Esophagus squamous epithelium (tissue), 5 donors: ENCODE measurements at places on chromosomes 6 and 20.

DNA sequence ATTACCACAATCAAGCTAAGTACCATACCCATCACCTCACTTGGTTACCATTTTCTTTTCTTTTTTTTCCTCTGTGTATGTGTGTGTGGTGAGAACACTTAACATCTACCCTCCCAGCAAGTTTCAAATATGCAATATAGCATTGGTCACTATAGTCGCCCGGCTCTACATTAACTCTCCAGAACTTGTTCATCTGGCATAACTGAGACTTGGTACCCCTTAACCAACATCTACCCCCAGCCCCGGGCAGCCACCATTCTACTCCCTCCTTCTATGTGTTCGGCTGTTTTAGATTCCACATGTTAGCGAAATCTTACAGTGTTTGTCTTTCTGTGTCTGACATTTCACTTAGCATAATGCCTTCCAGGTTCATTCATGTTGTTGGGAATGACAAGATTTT lies 89.0 kb upstream of the TOP1 start:
- H3K27ac ChIP-seq: no peak overlapping the region
- no peaks in the 10 kb centered on the region for H3K4me1 ChIP-seq
- H3K36me3 ChIP-seq: no peaks in the 10 kb centered on the region
- no peak for DNase-seq
- H3K27me3 ChIP-seq: no peaks in the 10 kb centered on the region

DNA sequence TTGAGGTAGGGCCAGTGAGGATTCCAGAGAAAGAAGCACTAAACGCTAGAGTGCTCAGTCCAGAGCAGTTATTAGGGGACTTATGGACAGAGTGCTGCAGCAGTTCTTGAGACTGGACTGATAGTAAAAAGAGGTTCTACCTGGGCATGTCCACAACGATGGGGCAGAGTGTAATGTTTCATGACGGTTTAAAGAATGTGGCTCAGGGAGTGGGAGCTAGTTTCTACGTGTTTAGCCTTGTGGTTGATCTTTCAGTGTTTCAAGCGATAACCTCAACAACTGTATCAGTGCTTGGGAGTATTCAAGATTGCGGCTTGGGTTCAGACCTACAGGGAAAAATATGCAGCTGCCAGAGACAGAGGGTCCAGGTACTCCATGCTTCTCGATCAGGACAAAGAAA lies 67.1 kb downstream of the TULP4 start:
- H3K27ac ChIP-seq: no peak overlapping the region
- H3K4me1 ChIP-seq: peaks cover 12% of the 10 kb centered on the region
- H3K36me3 ChIP-seq: no peaks in the 10 kb centered on the region
- H3K4me3 ChIP-seq: no peak overlapping the region
- DNase-seq: no peak
- no peaks in the 10 kb centered on the region for H3K27me3 ChIP-seq

- H3K4me1 ChIP-seq: peaks cover 9% of the 10 kb centered on the region
- H3K27ac ChIP-seq: no peak overlapping the region
- H3K27me3 ChIP-seq: no peaks in the 10 kb centered on the region
- H3K4me3 ChIP-seq: no peak overlapping the region
- no peak for DNase-seq
- H3K36me3 ChIP-seq: no peaks in the 10 kb centered on the region
These were observed 33.6 kb downstream of the FAM209B start for GRCh38 chr20:56566621-56567020.

DNA sequence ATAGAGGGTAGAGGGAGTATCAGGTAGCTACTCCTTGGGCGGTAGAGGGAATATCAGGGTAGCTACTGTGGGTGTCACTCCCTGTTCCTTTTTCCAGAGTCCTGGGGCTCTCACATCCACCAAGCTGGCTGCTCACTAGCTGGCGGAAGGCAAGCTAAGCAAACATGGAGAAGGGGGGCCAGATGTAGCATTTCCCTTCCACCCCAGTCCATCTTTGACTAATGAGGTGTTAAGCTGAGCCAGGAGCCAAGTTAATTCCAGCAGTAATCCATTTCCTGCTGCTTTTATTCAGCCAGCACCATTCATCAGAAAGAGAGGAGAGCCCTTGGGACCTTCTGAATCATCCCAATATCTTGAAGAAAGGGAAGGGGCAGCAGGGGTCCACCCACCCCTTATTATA lies 330.0 kb downstream of the ZFAND3 start:
- H3K4me3 ChIP-seq: no peak overlapping the region
- DNase-seq: no peak
- no peaks in the 10 kb centered on the region for H3K27me3 ChIP-seq
- no peaks in the 10 kb centered on the region for H3K4me1 ChIP-seq
- peaks cover 5% of the 10 kb centered on the region for H3K36me3 ChIP-seq

GRCh38 chr6:53605543-53606235 lies 59.9 kb downstream of the KLHL31 start:
- H3K4me1 ChIP-seq: peaks cover 11% of the 10 kb centered on the region
- no peak for DNase-seq
- H3K4me3 ChIP-seq: no peak overlapping the region
- H3K27me3 ChIP-seq: peaks cover 6% of the 10 kb centered on the region
- H3K27ac ChIP-seq: no peak overlapping the region
- no peaks in the 10 kb centered on the region for H3K36me3 ChIP-seq

DNA sequence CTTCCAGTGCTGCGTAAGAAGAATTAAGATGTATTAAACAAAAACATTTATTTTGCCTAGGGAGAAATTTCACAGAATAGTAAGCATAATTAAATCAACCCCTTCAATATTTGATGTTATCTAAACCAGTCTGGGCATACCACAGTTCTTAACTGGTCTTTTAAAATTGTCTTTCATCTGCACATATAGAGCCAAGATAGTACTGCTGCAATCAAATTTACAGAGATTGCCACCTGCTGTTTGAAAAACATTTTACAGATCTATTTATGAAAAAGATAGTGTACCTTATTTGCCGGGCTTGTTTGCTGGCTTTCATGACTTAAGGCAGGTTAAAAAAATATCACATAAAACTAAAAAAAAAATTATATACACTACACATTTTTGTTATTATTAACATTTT lies 323.2 kb downstream of the ADGRB3 start:
- no peak for DNase-seq
- no peak overlapping the region for H3K4me3 ChIP-seq
- no peaks in the 10 kb centered on the region for H3K27me3 ChIP-seq
- no peak overlapping the region for H3K27ac ChIP-seq
- no peaks in the 10 kb centered on the region for H3K36me3 ChIP-seq

GRCh38 chr6:2108700-2109306 lies 136.6 kb downstream of the GMDS start:
- no peaks in the 10 kb centered on the region for H3K27me3 ChIP-seq
- DNase-seq: no peak
- H3K36me3 ChIP-seq: no peaks in the 10 kb centered on the region
- no peak overlapping the region for H3K27ac ChIP-seq

GRCh38 chr6:166703149-166703710 lies 76.2 kb upstream of the RPS6KA2 start:
- DNase-seq: no peak
- H3K4me3 ChIP-seq: no peak overlapping the region
- H3K36me3 ChIP-seq: no peaks in the 10 kb centered on the region
- H3K4me1 ChIP-seq: no peaks in the 10 kb centered on the region
- H3K27me3 ChIP-seq: no peaks in the 10 kb centered on the region
